ENCODE measurements at places on chromosomes 5 and 9. TPM values are rescaled to one million over a fixed set of nuclear protein-coding genes. Genes with fewer than 3 reads are reported as not detected.

DNA sequence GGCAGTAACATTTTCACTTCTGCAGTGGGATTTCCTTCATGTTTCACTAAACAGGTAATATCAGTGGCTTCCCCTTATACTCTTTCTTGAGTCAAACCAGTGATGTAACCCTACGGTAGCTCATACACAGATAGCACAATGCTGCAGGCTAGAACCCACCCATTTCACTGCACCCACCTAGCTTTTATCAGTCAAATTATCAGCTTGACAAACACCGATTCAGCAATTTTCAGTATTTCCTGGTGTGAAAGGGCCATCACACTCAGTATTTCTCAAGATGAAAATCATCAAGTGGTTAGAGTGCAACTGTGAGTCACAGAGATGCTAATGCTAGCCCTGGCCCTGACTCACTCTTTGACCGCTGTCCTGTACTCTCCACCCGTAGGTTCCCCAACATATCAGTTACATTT, 242.3 kb upstream of the PTGER4 start:
- DNase-seq = no peak

DNA sequence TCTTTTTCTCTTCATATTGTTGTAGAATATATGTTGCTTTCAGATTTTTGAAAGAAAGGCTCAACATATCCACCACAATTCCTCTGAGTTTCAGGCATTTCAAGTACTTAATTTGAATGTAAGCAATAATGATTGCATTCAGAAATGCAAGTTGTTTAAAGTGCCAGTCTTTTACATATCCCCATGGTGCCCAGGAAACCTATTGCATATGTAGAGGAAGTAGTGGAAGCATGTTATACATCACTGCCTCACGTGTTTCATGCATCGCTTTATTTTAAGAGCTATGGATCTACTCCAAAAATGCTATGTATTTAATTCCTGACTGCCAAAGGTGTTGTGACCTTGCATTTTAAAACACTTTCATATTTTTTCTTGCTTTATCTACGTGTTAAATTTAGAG, 28.1 kb downstream of the CPEB4 start:
- no peak for DNase-seq

GRCh38 chr5:180389252-180390101, 36.3 kb upstream of the GFPT2 start:
- no peak for DNase-seq

The C5orf63 gene
- 3.8 TPM for total RNA-seq

GRCh38 chr5:2991884-2992283, 240.4 kb upstream of the IRX2 start:
- no peak for DNase-seq

The GABRA1 gene
- total RNA-seq = not detected

- DNase-seq = no peak
Observed at GRCh38 chr5:176882567-176882903, 16.6 kb downstream of the HK3 start.

The RNF38 gene
- total RNA-seq = 17.3 TPM

DNA sequence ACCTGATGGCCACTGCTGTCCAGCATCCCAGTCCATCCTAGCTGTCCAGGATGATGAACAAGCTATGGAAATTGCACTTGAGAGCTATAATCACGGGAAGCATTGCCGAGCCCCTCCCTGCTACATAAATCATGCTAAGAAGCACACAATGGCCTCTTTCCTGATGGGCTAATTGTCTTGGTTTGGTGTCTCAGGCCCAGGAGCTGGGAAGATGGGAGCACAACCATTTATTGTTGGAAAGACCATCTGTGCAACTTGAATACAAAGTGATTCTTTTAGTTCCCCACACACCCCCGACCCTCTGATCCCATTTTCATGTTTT, 80.4 kb downstream of the RGS3 start:
- no peak for DNase-seq

DNA sequence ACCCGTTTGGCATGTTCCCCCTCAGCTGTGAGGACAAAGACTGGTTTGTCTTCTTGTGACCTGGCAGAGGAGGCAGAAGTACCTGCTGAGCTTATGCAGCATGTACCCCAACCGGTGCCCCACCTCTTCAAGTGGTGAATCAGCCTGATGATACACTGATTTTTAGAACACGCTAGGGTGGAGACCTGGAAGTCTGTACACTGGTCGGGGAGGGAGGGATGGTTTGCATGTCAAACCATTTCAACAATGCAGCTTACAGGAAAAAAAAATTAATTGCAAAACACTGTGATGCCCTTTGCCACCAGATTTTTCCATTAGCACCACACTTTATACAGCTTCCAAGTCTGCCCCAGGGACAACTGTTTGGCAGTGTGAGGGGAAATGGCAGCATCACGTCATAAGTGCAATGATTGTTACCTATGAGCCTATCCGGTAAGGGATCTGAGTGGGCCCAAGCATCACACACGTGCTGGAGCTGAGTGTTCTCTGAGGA, 155.1 kb upstream of the DMRT1 start:
- no peak for DNase-seq

DNA sequence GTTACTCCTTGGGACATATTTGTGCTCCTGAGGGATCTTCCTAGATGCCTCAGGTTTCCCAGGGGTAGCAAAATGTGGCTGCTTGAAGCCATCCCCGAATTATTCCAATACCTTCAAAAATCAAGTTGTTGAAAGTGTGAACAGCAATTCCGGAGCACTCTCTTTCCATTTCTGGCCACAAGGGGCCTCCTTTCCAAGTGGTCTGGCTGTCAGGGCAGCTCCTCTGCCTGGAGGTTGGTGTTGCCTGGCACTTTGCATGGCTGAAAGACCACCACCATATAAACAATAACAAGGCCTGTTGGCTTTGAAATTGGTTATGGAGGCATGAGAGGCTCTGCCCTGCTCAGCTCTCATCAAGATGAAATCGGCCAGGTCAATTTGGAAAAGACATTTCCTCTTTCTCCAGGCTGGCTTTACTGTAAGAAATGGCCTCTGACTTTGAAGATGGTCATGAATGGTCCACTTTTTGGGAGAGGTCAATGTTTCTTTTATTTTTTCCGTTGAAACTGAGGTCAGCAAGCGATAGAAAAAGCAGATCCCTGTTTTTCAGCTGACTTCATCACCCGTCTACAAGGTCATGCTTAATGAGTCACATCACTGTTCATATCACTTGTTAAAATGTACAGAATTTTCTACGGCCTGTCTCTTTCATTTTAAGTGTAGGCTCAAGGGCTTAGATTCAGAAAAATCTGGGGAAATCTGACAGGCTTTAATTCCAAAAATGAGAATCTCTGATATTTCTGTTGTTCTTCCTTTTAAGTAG, 481.1 kb upstream of the ZNF608 start:
- no peak for DNase-seq

DNA sequence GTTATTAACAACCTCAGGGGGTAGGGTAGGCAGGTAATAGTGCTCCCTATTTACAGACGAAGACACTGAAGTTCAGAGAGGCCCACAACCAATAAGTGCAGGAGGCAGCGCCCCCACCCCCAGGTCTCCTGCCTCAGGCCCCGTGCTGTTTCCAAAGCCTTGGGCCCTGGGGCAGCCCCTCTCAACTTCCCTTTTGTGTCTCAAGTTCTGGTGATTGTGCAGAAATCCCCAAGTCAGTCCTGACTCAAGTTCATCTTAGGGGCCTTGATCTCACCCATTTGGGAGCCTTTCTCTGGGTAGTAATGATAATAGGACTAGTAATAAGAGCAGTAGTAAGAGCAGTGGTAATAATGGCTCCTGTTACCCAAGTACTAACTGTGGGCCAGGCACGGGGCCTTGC, 35.5 kb upstream of the ASS1 start:
- no peak for DNase-seq

The NEK6 gene
- total RNA-seq = 67.0 TPM

GRCh38 chr5:176355400-176356178, 6.0 kb downstream of the KIAA1191 start:
- DNase-seq = no peak

The RRAGA gene
- 16.4 TPM for total RNA-seq

The LRRC70 gene
- total RNA-seq = 0.52 TPM

- DNase-seq = no peak
Observed at GRCh38 chr5:3607541-3608181, 12.0 kb downstream of the IRX1 start.

GRCh38 chr9:18447541-18447940, 26.4 kb upstream of the ADAMTSL1 start:
- no peak for DNase-seq

Measured in pancreas (tissue), 10 donors.